ENCODE measurements at places on chromosomes 4 and X. TPM values are rescaled to one million over a fixed set of nuclear protein-coding genes. Genes with fewer than 3 reads are reported as not detected.
A peak's percentile ranks its signal among the peaks of the same experiment; 100 is the strongest.

Gene NRK
- total RNA-seq = not detected

Gene ABLIM2
- total RNA-seq = 4.9 TPM

Gene GCNA
- 11.6 TPM for total RNA-seq

Gene TMEM271
- total RNA-seq = not detected

Gene CPZ
- not detected for total RNA-seq

Gene SNCA
- not detected for total RNA-seq

Gene ASB12
- total RNA-seq = 0.30 TPM

Gene ZIC3
- total RNA-seq = not detected

GRCh38 chr4:85508654-85509053, 33.7 kb downstream of the ARHGAP24 start:
- DNase-seq = no peak

DNA sequence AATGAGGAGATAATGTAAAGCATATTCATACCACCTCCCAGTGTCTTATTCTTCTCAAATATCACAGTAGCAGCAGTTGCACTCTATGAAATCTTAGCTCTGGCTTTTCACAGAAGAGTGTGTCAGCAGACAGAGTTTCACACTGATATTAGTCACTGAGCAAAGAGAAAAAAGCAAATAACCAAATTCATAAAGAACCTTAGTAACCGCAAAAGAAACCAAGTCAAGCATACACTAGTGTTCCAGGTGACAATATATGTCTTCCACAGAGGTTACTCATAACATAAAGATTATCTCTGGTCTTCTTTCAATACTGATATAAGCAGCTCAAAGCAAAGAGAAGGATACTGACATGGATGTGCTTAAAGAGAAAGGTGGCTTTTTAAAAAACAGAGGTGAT, 181.7 kb upstream of the EDNRA start:
- DNase-seq = no peak

DNA sequence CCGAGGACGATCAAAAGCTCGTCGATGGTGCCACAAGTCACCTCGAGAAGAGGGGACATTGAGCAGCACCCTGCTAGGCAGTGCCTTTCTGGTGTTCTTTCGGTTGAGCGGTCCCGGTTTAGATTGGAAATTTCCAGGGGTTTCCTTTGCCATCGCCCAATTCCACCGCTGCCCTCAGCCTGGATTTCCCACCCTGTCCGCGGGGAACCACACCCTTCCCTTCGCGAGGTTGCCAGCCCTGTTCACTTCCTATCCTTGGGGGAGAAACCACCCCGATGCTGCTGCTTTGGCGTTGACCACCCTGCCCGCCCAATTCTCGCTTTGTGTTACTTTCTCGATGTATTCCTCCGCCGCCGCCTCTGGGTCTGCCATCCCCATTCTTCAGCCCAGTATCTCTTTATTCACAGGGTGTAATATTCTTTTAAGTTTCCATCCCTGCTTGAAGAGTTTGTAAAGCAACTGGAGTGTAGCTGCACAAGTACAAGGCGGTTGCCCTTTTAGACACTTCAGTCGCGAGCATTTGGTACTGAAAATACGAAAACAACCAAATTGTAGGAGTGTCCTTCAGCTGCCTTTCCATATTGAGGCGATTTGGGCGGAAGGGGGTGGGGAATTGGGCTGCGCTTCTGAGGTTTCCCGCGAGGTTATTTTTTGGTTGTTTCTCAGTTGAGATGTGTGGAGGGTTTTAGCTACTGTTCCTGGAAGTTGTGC, 1.1 kb downstream of the OGT start:
- peak; percentile 43 for DNase-seq

DNA sequence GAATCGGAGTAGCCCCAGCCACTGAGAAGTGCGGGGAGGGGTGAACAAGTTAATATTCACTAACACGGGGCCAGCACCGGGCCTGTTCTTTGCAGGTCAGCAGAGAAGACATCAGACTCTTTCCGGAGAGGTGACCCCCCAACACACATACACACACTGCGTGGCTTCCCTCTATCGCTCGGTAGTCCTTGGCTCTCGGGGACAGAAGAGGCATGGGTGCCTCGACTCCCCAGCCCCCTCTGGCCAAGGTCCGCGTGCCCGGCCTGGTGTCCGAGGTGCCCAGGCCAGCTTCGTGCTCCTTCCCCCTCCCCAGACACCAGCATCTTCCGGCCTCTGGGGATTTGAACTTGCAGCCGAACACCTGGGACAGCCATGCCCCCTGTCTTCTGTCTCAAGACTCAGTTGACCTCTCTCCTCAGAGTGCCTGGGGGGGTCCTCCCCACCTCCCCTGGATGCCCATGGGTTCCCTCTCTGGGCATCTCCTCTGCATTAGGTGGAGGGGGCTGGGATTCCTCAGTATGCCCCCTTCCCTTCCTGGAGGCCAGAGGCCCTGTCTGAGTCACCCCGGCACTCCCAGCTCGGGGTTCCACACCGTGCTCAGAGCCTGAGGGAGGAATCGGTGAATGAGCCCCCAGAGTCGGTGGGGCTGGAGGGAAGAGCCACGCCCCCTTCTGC, 104.5 kb downstream of the SORCS2 start:
- no peak for DNase-seq

DNA sequence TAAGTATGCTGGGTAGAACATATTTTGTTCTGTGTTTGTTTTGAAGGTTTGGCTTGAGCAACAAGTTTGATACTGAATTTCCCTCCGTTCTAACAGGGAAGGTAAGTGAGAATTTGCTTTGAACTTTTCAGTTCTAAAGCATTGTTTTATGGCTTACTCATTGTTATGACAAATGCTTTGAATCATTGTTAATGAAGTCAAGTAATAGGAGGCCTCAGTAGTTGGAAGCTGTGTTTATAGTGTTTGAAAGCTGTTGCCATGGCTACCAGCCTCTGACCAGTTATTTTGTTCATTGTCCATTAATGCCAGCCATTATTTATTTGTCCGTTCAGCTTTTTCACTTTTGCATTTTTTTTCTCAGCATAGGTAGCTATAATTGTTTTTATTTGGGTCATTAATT, 14.4 kb downstream of the CHIC1 start:
- no peak for DNase-seq

DNA sequence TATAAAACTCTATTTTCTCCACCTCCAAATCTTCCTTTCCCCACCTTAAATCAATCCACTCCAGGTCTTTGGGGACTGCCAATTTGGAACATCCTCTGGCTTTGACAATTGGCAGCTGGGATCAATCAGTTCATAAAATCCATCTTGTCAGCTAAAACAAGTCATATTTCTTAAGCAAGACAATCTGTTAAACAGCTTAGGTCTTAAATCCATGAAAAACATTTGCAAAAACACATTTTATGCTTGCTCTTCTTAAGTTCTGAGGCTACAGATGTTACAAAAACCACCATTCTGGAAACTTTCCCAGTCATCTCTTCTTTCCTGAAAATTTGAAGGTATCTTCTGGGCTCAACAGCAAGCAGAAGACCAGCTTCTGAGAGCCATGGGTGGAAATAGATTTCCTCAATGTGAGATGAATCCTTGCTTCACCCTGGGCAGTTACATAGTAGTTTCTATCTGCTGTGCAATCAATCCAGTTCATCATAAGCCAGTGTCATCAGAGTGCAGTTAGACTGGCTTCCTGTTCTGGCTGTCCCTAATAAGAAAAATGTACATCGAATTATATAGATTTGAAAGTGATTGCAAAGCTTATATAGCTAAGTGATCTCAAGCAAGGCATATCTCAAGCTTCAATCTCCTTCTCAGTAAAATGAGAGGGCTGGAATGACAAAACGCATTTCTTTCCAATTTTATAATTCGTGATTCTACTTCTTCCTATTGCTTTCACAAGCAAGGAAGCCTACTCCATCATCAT, 402.7 kb upstream of the INTU start:
- no peak for DNase-seq

DNA sequence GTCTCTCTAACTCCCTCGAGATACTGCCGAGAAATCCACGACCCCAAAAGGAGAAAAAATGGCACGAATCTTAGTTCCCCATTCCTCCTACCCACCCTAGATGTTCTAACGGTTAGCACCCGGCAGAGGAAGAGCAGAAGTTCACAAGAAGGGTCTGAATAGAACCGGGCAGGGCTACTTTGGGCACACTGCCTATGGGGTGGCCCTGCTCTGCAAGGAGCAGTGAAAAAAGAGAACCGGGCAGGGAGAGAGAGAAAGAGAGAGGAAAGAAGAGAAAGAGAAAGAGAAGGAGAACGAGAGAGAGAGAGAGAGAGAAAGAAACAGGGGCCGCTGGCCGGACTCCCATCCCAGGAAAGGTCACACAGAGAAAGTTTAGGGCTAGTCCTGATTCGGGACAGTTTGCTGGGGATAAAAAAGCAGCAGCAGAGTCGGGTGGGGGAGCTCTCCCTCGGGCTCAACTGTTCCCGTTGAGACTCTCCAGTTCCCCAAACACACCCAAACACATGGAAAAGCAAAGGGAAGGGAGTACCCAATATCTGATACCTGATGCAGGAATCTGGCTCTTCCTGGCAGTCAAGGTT, 468 bp downstream of the GLA start:
- no peak for DNase-seq

DNA sequence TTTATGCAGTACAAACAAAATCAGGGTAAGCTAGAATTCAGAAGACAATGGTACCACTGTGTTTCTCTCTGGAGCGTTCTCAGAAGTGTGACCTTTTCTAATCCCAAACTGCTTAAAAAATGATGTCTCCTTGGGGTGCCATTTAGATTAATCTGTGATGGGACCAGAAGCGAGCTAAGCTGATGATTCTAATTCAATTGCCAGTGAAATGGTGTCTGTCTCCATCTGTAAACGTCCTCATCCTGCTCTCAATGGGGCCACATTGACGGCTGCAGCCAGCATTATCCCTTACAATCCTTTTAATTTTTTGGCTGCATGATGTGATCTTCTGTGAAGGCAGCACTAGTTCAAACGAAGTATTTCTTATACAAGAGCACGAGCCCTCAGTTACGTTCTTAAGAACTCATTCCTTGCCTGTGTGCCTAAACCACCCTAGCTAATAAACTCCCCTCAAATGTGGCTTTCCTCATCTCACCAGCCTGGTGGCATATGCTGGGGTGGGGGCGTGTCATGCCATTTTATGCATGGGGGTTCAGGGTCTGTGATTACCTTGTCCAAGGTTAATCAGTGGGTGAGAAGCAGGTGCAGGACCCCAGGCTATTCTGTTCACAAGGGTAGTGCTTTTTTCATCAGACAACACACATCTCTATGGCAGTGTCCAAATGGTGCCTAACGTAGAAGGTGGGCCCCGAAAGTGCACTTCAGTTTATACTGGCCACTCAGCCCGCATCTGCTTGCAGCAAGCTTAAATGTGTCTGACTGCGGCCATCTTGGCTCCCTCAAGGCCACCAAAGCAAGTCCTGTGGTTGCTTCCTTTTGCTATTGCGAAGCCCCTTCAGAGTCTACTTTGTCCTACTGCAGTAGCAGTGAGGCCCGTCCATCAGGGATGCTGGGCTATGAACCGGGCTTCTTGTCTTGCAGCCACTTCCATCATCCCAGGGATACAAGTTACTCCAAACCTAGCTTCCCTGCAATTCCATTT, 45.7 kb upstream of the SLC2A9 start:
- no peak for DNase-seq

DNA sequence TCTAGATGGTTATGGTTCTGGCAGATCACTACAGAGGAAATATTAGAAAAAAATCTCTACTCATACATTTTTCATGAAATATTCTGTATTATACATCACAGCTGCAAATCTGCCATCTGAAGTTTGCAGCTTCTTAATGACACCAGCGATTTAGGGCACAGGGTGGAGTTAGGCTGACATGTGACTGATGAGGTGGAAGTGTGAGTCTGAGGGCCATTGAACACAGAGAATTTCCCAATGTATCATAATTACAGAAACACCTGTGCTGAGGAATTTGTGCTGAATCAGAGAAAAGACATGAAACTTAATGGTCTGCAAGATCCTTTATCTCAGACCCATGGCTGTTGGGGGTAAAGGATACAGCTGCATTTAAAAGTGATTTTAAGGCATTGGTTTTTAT, 2025.6 kb upstream of the AGA start:
- no peak for DNase-seq

DNA sequence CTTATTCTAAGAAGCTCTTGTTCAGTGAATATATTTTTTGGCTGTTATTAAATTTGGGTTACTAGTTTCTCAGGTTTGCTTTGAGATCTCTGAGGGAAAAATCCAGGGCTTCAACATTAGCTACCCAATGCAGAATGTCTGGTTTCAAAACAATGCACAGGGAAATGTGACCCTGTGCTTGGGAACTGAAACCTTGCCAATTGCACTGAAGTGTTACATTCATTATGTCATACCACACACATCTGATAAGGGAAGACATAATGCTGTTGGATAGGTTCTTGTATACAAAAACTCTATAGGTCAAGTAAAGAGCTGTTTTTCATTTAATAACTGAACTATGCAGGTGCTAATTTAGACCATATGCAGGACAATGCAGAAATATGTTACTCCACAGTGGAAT, 345.3 kb upstream of the BMP3 start:
- no peak for DNase-seq

DNA sequence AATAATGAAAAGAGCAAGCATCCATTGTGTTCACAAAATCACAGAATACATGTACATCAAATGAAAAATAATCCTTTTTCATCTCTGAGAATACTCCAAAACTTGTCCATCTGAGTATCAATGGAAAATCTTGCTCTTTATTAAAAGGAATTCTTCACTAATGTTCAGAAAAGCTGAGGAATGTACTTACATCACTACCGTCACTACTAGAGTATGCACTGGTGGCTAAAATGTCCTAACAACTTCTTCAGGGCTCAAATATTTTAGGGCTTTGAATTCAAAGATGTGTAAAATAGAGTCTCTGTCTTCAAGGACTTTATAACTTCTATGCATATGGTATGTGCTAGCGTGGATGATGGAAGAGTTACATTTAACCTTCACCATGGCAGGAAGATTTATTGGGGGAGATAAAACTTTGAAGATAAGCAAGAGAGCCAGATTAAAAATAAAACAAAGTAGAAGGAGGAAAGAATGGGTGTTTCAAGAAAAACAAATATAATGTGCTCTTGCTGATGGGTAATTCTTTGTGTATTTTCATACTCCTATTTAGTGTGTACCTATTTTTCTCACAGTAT, 55.1 kb downstream of the DMD start:
- no peak for DNase-seq

GRCh38 chrX:40694802-40695201, 40.5 kb downstream of the MED14 start:
- no peak for DNase-seq

DNA sequence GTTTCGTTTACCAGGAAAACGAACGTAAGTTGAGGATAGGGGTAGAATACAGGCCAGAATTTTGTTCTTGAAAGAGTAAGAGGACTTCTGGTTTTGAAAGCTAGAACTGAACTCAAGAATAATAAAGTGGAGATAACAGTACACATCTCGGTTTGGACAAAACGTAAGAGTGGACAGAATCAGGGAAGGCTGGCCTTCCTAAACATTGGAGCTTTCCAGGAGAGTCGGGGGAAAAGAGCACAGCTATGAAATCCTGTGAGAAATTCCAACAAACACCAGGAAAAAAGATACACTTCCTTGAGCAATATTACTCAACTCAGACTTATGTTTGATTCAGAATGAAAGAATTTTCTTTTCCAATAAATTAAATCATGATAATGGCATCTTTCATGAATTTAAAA, 1.2 kb downstream of the CTSO start:
- no peak for DNase-seq

DNA sequence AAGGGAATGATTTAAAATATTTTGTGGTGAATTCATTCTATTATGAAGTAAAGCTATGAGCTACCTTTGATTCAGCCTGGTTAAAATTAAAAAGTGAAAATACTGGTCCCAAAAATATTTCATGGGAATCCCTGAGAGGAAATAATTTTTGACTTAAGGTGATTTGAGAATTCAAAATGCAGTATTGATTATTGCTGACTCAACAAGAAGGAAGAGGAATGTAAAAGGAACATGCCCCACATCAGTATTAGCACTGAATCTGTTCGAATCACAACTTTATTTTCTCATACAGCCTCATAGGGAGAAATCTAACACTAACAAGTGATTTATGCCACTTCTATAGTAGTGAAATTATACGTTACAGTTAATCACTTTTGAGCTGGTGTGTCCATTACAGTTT, 27.7 kb downstream of the EIF2S3 start:
- DNase-seq = no peak
